ENCODE measurements at places on chromosomes 13 and 19.
A peak's percentile ranks its signal among the peaks of the same experiment; 100 is the strongest.

GRCh38 chr19:19145684-19146608 is 7.7 kb upstream of the TMEM161A start:
- DNase-seq = peak; percentile 17

- DNase-seq = no peak
Observed at GRCh38 chr19:46116121-46116520, 8.4 kb downstream of the IGFL3 start.

DNA sequence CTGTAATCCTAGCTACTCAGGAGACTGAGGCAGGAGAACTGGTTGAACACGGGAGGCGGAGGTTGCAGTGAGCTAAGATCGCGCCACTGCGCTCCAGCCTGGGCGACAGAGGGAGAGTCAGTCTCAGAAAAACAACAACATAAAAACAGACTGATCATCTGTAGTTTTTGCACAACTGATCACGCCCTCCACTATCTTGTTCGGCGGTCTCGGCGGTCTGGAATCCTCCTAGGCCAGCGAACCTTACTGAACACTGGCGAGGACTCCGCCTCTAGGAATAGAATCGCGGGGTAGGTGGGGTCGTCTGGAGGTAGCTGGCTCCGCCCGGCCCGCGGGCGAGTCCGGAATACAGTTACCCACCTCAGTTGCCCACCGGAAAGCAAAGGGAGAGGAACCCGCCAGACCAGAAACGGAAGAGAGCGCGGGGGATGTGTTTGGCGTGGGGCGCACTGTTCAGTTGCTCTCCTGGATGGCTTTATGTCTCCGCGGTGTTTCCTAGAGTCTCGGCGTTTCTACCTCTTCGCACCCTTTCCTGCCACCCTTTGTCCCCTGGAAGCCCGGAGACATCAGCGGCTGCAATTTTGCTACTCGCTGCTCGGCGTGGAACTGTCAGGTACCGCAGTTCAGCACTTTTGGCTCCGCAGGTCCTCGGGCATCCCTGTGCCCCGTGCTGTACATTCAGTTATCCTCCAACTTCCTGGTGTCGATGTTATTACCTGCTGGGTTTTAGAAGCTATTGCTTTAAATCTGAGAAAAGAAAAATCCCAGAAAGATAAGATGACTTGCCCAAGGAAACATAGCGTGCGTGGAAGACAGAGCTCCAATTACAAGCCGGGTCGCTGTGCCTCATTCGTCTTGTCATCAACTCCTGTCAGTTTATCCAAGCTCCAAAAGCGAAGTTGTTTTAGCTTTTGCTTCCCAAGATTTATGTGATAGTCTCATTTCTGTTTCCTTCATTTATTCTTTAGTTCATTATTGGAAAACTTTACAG is 24.9 kb upstream of the HNRNPA1L2 start:
- peak; percentile 60 for DNase-seq

DNA sequence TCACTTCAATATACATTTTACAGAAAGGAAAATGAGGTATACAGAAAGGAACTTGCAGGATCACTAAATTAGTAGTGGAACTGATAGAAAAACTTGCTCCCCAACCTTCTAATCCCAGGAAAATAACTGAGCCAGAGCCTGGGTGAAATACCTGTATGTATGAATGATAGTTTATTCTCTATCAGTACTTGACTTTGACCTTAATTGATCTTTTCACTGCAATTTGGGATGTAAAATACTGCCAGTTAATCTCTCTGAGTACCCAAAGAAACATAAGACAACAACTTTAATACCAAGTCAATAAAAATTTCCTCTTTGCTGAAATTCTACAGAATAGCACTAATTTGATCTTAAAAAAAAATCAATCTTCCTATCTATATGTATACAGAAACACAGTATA is 33.3 kb downstream of the KATNAL1 start:
- no peak for DNase-seq

DNA sequence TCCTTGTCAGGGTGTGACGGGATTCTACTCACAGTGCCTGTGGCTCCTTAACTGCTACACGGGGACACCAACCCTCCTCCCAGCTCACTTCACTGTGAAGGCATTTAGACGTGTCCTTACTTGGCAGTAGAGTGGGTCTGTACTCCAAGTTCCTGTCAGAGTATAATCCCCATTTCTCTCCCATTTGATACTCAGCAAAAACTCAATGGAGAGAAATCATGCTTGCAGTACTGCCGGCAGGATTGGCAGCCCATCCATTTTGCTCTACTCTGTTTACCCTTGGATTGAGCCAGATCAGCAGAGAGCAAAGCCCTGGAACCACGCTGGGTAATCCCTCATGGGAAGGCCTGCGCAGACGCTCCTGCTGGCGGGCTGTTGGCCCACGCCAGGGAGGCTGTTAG is 28.9 kb downstream of the ARL11 start:
- no peak for DNase-seq

DNA sequence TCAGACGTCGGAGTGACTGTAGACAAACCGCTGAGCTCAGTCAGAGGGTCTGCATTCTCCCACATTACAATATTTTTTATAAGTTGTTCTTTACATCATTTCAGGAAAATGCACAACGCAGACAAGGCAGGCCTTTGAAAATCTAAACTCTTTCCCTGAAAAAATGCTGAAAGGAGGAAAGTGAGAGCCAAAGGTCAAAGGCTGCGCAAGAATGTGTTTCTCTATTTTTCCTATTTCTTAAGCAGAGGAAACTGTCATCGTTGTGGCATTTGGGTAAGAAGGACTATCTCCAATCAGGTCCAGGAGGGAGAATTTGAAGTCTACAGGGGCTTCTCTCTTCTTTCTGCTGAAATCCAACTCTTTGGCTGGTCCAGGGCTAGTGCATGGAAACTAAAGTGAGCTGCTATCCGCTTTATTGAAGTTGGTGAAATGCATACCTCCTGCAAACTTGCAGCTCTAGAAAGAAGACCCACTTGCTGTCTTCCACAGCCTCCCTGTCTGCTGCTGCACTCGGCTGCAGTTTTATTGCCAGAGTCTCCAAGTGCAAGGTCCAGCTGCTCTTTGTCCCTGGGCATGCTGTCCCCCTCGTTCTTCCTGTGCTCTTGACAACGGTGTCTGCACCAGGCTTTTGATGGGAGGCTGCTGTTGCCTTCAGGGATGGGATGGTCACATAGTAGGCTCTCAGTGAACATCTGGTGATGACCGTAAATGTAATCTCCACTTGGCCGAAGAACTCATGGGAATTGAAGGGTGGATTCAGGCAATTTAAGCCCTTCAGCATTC is 31.2 kb downstream of the ZNF536 start:
- DNase-seq = no peak

DNA sequence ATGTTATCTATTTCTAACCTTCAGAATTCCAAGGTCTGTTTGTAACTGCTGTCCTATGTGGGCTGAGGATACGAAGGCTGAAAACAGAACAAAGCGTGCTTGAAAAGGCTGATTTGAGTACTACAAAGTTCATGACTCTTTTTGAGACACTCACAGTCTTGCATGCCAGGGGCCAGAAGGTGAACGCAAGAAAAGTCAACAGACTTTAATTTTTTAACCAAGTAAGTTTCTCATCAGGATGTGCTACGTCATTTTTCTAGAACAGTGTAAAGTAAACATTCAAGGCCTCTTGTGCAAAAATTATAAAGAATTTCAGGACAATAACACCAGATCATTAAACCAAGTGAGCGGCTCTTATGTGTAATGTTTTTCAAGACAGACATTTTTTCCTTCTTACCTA is 163.5 kb downstream of the COG6 start:
- DNase-seq = no peak

DNA sequence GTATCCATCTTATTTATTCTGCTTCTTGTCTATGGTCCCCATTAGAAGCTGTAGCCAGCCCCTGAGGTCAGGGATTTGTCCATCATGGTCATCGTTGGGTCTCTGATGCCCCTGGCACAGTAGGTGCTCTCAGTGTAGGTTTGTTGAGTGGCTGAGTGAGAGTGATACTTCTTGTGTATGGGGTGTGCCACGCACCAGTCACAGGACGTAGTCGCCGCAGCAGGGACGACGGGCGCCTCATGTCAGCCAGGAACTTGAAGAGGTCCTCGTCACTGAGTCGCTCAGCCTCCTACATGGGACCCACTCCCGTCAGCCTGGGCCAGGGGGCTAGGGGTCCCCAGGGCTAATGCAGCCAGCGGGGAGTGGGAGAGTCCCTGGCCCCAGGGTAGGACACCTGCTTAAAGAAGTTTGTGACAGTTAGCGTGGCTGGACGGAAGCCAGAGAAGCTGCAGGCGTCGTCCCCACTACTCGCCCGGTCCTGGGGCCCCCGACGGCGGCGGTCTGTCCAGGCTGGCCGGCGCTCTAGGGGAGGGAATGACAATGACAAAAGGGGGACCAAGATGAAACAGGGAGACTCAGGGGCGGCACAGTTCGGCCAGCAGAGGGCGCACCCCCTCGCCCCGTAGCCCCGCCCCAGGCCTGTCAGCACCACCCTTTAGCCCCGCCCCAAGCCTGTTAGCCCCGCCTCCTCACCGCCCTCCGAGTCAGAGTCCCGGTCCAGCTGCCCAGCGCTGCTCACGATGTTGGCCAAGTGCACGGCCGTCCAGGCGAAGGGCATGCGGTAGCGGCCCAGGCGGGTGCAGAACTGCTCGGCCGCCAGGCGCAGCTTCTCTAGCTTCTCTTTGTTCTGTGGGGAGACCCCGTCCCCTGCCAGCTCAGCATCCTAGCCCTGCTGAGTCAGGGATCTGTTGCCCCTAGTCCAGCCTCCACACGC is 3.7 kb downstream of the ANGPTL8 start:
- peak; percentile 70 for DNase-seq

GRCh38 chr13:32370805-32371204 is 55.5 kb downstream of the BRCA2 start:
- DNase-seq = no peak

DNA sequence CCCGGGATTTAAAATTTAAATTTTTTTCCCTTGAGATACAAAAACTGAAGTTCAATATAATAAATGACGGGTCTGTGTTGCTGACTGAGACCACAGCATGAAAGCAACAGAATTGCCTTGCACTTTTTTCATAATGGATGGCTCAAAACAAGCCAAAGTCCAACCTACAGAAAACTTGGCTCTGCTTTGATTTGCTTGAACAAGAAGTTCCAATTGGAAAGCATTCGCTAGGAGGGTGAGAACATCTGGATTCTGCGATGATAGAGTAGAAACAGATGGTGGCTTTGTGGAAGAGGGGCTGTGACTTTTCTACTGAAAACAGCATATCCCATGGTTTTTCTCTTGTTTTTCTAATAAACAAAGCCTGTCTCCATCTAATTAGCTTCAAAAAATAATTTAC is 46.4 kb downstream of the THSD1 start:
- DNase-seq = no peak

DNA sequence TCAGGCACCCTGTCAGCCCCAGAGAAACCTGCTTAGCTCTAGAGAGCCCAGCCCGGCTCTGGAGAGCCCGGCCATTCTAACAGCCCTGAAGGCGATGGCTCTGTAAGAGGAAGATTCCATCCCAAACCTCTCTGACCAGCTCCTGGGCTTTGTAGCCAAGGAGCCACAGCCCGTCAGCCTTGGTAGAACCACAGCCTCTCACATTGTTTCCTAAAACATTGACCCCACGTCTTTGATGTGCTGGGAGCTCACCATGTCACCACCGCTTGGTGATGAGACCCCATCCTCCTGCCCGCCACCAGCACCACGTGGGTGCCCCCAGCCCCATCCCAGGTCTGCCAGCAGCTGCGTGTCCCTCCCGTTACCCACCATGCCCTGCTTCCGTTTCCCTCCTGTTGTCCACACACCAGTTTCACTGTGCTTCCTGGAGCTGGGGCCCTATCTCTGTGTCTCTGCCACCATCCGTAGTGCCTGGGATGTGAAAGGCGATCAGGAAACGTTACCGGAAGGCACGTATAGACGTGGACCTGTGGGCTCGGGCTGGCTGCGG is 94.2 kb upstream of the MCF2L start:
- DNase-seq = no peak

Measured in NCI-H2029 (cell line).